ENCODE measurements at places on chromosomes 3 and 15.
A peak's percentile ranks its signal among the peaks of the same experiment; 100 is the strongest.

- no peak for DNase-seq
Measured at GRCh38 chr3:154764856-154765640, 315.1 kb upstream of the MME start.

- DNase-seq, result no peak
Measured at GRCh38 chr15:96500508-96500907, 170.0 kb downstream of the NR2F2 start.

GRCh38 chr3:192818126-192818525, 90.8 kb upstream of the FGF12 start:
- no peak for DNase-seq

- no peak for DNase-seq
Measured at GRCh38 chr3:126937973-126938372, 44.9 kb upstream of the PLXNA1 start.

- DNase-seq, result no peak
Measured at GRCh38 chr3:65837604-65838003, 201.1 kb downstream of the MAGI1 start.

DNA sequence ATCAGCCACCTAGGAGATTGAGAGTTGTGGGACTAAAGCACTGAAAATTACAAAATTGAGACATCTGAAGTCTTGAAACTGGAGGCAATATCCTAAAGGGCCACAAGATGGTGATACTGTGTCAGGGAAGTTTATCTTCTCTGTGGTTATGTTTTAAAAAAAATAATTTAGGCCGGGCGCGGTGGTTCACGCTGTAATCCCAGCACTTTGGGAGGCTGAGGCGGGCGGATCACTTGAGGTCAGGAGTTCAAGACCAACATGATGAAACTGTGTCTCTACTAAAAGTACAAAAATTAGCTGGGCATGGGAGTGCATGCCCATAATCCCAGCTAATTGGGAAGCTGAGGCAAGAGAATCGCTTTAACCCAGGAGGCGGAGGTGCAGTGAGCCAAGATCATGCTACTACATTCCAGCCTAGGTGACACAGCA, 17.9 kb upstream of the NIT2 start:
- peak; percentile 45 for DNase-seq

GRCh38 chr3:126540342-126540849, 16.4 kb downstream of the CHST13 start:
- DNase-seq, result no peak

DNA sequence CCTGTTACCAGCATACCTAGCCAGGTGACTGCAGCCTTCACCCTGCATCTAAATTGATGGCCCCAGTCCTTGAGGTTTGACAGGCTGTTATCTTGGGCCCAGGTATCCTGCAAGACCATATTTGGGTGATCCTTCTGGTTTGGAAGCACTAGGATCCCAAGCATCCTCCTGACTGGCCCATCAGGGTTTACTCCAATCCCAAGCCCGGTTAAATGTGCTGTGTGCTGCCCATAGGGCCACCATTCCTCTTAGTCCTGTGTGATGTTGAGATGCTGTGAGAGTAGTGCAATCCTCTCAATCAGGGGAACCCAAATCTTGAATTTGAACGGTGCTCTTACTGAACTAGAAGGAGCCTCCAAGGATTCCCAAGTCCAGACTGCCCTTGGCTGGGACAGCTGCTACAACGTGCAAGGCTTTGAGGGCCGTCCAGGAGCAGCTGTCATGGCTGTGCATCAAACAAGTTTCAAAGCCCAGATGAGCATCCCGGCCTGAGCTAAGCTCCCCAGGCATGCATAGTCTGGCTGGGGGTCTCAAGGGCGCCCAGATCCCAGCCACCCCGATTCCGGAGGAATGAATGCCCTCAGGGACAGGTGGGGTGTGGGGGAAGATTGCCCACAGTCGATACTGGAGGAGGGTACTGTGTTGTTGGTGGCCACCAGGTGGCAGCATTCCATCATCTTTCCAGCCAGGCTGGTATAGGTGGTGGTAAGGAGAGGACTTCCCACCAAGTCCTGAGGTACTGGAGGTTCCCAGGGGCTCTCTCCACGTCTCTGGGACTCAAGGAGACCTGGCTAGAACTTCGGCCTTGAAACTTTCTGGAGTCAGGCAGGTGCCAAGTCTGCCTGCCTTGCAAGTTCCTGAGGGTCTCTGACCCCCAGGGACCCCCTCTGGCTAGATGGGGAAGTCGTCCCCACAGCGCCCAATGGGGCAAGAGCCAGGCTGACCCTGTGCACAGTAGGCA, 32.6 kb downstream of the RBM5 start:
- DNase-seq, result peak; percentile 75

GRCh38 chr3:4994823-4995499, 15.7 kb downstream of the BHLHE40 start:
- no peak for DNase-seq

DNA sequence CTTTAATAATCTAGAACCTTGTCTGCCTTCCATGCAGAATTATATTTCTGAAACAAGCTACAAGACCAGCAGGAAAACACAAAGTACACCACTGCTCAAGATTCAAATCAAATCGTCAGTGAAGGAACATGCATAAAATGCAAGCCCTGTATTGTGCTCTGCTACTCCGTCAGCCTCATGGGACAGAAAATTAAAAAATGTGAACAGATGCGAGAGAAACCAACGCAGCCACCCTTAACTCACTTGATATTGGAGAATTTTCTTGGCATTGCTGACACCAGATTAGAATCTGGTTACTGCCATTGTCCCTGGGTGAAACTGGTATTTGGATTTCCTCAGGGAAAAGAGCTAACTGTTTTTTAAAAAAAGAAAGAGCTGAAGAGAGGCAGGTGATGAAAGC, 23.6 kb downstream of the ANXA2 start:
- no peak for DNase-seq

GRCh38 chr15:80424381-80424780, 20.2 kb downstream of the ARNT2 start:
- DNase-seq, result no peak

DNA sequence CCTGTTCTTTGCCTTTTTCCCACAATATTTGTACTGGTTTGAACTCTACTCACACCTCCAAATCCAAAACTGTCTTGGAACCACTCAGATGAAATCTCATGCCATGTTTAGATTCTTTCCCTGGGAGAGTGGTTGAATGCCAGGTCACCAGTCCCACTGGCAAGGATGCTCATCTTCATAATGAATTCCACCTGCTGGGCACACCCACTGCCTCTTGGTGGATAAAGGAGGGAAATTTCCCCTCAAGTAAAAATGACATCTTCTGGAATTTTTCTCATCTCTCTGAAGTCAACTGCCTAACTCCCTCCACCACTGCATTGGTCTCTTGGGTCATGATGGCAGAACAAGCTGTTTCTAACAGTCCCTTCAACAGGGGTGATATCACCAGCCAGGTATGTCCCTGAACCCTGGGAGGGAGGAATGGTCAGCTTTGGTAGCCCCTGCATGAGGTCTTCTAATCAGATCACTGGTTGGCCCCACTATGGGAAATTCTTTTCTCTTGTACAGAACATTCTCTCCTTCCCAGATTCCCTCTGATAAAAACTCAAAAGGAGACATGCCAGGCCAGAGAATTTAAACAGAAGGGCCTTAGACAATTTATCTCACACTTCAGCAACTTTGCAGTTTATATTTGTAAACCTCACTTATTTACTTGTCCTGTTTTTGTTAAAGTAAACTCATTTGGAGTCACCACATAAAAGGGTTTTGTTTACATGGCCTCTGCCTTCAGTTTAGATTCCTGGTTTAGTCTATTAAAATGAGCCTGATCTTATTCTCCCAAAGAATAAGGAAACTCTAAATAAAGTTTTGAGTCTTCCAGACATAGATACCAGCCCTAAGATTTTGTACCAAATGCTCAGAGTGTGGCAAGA, 143.4 kb downstream of the WNT5A start:
- DNase-seq, result no peak
